Stimulated activated CD8-positive, alpha-beta memory T cell treated with anti-CD3 and anti-CD28 coated beads, Interleukin-7, amount 100 ng/mL, for 48 hours (primary cell): ENCODE measurements at places on chromosomes 13 and 19.

DNA sequence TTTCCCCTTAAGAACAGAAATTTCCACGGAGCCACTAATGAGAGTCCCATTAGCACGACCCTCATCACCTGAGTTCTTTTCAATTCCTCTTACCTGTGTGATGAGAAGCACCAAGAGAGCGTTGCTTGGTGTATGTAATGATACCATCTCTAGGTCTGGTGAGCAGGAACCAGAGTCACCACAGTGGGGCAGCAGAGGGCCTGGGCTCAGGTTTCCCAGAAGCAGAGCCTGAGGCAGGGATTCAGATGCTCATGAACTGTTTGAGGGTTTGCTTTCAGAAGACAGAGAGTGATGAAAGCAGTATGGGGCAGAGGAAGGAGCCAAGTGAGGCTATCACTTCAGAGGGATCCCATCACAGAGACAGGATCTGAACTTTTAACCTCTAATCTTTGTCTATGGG lies 3.1 kb upstream of the PTPRH start:
- DNase-seq = peak; percentile 6

- no peak for DNase-seq
Measured at GRCh38 chr19:4267101-4267900, 11.8 kb upstream of the SHD start.

DNA sequence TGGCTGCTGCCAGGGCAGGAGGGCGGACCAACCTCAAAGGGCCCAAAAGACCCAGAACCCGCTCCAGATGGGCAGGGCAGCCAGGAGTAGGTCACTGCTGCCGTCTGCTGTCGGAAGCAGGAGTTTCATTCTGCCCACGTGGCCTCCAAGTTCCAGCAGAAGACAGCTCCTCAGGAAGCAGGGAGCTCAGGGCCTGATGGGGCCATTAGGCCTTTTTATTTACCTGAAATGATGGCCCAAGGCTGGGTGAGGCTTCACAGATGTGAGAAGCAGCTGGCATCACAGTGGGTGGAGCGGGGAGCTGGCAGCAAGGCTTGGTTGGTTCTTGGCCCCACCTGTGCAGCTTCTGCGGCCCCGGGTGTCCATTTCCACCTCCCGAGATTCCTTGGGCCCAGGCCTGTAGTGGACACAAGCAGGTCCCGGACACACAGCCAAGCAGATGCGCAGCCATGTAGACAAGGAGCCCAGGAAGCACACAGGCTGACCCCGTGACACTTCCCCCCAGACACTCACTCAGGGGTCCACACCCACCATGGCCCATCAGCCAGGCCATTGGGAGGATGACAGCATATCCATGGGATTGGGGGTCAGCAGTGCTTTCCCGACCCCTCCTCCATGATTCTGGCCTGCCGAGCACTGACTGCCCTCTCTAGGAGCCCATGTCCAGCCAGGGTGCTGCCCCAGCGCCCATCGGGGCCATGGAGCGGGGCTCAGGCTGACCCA lies 26.4 kb downstream of the C13orf46 start:
- no peak for DNase-seq

- DNase-seq = no peak
Measured at GRCh38 chr19:33348301-33349010, 25.1 kb upstream of the CEBPG start.

DNA sequence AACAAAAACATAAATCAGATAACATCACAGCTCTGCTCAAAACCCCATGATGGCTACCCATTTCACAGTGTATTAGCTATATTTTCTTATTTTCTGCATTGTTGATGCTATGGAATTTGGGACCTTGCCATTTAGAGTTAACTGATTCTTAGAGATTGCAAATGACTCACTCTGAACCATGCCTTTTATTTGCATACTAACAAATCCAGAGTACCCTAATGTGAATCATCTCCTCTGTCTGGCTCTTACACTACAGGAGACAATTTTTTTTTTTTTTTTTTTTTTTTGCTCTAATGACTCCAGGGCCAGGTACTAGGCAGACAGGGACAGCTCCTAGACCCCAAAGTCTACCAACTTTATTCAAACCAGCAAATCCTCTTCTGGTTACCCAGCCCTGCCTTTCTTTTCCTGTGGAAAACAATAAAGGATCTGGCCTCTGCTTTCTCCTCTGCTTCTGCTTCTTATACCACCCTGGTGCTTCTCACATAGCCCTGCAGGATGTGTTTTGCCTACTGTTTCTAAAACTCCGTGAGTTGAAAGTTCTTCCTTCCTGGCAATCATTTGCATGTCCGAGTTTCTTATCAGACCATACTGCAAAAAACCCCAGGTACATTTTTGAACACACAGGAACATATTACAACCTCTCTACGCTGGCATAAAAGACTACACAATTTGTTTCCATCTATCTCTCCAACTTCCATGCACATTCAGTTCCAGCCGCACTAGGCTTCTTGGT lies 10.6 kb upstream of the ZNF460 start:
- DNase-seq = no peak

GRCh38 chr19:48617146-48617937 lies 1.6 kb downstream of the RPL18 start:
- DNase-seq = no peak

- no peak for DNase-seq
Measured at GRCh38 chr13:113468029-113468428, 14.7 kb upstream of the ADPRHL1 start.

- no peak for DNase-seq
Measured at GRCh38 chr19:571566-571974, 826 bp upstream of the BSG start.

DNA sequence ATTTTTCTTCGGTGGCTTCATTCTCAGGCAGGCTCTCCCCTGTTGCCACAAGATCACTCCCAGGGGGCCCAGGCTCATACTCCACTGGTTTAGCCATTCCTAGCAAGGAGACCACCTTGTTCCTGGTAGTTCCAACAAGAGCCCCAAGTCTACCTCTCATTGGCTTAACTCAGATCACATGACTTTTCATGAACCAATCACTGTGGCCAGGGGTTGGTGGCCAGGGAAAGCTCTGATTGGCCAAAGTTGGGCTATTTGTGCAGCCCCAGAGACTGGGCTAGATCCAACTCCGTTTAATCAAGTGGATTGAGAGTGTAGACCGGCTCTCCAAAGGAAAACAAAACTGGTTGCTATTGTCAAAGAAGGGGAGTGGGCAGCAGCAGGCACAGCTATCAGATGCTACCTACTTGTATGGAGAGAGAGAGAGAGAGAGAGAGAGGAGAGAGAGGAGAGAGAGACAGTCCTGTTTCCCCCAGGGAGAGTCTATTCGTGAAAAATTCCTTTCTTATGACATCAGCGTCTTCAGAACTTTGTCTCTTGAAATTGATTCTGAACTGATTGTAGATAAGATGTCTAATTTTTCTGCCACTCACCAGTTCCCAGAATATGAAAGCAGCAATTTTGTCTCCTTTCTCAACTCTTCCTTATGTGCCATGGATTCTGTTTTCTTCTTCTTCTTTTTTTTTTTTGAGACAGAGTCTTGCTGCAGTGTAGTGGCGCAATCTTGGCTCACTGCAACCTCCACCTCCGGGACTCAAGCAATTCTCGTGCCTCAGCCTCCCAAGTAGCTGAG lies 5.9 kb downstream of the CEACAM19 start:
- DNase-seq = no peak

- DNase-seq = no peak
Measured at GRCh38 chr13:27355894-27356293, 68.5 kb upstream of the GTF3A start.

DNA sequence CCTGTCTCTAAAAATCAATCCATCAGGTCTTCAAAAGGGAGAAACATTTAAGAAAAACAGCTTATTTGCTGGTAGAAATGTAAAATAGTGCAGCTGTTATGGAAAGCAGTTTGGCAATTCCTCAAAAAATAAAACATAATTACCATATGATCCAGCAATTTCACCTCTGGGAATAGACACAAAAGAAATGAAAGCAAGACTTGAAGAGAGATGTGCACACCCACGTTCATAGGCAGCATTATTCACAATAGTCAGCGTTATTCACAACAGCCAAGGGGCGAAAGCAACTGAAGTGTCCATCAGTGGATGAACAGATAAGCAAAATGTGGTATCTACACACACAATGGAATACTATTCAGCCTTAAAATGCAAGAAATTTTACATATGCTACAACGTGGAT lies 45.1 kb upstream of the DOCK9 start:
- DNase-seq = no peak

- DNase-seq = no peak
Measured at GRCh38 chr13:44869167-44869566, 120.1 kb downstream of the NUFIP1 start.

GRCh38 chr19:32349051-32349450 lies 3.6 kb downstream of the ZNF507 start:
- DNase-seq = no peak
